Small intestine (tissue), 16 donors: ENCODE measurements at places on chromosomes 5 and 9. TPM values are rescaled to one million over a fixed set of nuclear protein-coding genes. Genes with fewer than 3 reads are reported as not detected.
A peak's percentile ranks its signal among the peaks of the same experiment; 100 is the strongest.

Gene ADAMTSL2
- polyA plus RNA-seq: 0.27 TPM

DNA sequence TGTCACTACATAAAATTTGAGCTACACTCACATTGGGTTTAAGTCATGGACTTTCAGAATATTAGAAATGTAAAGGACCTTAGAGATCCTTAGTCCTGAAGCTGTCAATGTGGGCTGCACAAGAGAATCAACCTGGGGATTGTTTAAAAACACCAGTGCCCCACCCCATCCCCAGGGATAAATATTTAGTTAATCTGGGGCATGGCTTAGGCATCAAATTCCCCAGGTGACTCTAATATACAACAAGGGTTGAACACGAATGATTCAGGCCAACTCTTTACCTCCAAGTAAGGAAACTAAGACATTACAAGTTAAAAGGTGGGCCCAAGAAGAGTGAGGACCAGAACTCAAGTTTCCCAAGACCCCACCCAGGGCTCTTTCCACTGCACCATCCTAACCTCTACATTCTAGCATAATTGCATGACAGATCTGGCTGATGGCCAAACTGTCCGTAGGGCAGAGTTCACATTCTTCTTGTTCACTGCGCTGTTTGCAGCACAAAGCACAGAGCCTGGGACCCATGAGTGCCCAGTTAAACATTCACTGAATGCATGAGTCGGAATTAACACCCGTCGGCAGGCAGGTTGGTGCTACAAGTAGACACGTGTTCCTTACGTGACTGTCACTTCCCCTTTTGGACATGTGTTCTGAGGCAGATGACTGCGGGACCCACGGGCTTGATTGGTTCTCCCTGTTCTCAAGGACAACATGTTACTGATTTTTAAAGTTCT, 25.2 kb downstream of the CYFIP2 start:
- DNase-seq: peak; percentile 95

DNA sequence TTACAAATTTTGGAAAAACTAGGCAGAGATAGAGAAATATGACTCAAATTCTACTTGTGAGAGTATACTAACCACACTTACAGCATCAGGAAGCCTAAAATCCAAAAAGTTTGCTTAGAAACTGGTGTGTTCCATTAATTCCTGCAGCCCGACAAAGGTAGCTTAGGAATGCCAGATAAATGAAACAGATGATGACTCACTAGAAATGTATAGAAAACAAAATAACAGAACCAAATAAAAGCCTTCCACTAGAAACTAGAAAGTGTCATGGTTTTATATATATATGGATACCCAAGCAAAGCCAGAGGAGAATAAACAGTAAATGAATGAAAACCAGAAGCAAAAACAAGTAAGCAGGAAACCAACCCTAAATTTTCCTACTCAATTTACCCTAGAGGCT, 272.2 kb upstream of the PRDM9 start:
- no peak for DNase-seq

DNA sequence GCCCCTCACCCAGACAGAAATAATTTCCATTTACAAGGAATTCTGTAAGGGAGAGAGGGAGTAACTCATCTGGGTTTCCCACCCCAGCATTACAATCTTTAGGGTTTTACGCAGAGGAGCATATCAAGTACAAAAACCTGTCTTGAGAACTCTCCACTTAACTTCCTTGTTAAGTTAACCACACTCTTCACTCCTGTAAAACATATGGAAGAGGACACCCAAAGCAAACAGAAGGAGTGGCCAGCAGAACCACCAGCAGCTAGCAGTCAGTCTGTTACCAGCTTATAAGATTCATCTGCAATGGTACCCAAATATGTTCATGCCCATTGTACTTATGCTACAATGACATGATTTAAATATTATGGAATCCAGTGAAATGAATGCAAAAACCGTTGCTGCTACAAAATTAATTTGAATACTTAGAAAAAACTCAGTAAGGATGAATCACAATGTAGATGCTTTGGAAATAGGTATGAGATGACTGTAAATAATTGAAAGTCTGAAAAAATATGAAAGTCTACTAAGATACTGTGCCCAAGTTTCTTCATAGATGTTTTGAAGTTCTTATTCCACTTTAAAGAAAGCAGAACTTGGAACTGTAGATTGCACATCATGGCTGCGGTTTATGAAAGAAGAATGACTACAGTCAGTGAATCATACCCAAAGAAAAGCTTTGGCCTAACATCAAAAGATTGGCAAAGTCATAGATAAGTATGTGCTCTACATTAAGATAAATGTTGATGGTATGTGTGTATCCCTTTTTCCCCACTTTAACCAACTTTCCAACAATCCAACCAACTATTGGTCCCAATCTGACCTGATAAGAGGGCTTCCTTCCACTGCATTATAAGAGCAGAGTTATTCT, 233.6 kb downstream of the ACTL7B start:
- no peak for DNase-seq

DNA sequence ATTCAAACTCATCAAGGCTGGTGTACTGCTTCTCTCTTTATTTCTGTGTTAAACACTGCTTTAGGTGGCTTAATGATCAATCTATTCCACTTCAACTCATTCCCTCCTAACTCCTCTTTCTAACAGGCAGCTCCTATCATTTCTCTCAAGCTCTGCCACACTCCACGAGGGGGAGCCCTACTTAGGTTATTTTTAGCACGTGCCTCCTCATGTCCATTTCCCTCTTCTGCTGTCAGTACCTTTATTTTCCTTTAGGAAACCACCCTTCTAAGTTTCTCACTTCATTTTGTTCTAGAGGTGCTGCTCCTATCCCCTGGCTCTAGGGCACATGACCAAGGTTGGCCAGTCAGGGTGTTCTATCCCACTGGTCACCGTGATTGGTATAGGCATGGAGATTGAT, 6.7 kb upstream of the BRINP1 start:
- peak; percentile 32 for DNase-seq

DNA sequence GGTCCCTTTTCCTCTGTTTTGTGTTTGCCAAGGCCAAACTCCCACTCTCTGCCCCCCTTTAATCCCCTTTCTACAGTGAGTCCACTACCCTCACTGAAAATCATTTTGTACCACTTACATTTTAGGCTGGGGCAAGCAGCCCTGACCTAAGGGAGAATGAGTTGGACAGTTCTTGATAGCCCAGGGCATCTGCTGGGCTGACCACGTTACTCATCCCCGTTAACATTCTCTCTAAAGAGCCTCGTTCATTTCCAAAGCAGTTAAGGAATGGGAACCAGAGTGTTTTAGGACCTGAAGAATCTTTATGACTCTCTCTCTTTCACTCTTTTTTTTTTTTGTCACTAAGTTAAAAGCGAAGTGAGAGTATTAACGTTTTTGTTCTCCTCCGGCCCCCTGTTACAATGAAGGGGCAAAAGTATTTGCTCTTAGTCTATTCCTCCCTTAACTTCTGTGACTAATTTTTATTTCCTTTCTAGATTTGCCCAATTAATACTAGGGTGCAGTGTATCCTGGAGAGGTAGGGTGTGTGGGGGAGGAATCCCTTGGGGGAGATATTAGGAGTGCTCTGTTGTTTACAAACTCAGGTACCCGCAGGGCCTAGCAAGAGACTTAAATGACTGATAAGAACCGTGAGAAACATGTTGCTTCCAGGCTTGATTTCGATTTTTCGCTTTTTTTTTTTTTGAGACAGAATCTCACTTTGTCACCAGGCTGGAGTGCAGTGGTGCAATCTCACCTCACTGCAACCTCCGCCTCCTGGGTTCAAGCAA, 14.7 kb downstream of the GM2A start:
- DNase-seq: no peak
